ENCODE measurements at places on chromosomes 16 and 17.

DNA sequence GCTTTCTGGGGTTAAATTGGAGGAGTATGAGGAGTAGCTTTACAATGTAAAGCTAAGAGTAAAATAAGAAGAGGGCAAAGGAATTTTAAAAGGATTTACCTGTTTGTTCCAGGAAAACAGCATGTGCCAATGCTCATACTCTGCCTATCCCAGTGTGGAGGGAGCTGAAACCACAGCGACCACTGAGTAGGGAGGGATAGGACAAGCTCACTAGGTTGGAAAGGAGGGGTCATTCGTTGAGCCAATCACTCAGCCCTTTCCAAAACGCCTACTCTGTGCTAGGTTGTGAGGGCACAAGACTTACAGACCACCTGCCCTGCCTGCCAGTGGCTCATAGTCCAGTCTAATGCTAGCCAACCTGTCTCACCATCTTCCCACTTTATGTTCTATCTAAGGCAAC lies 1.1 kb upstream of the DNAJC7 start:
- no peak for DNase-seq

DNA sequence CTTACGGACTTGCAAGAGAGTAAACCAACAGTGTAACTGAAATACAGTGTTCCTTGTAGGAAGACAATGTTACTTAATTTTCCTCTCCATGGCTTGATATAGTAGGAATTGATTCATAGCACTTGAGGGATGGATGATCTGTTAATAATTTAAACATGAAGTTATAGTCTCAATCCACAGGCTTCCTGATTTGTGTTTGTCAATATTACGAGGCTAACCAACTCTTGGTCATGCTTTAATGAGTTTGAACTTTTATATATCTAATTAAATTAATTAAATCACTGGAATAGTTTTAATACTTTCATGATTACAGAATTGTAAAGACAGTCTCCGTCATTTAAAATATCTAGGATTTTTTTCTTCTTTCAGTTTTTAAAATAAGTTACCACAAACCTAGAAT lies 112.0 kb upstream of the HAS3 start:
- DNase-seq = no peak

DNA sequence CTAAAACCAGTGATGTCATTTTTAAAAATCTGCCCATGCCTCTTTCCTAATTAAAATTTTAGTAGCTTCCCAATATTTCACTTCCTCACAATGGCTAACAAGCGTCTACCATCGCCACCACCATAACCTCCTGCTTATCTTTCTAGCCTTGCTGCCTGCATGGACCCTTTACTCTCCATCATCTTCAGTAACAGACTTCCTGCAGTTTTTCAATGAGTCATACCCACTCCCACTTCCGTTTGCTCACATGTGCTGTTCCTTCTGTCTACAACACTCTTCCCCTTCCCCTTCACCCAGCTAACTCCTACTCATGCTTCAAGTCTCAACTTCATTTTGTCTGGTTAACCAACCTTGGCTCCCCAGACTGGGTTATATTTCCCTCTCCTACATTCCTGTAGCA lies 12.8 kb upstream of the SKAP1 start:
- DNase-seq = no peak

GRCh38 chr17:21339011-21339410 lies 37.1 kb upstream of the KCNJ12 start:
- no peak for DNase-seq

- no peak for DNase-seq
Measured at GRCh38 chr17:5002121-5002788, 4.5 kb downstream of the KIF1C start.

DNA sequence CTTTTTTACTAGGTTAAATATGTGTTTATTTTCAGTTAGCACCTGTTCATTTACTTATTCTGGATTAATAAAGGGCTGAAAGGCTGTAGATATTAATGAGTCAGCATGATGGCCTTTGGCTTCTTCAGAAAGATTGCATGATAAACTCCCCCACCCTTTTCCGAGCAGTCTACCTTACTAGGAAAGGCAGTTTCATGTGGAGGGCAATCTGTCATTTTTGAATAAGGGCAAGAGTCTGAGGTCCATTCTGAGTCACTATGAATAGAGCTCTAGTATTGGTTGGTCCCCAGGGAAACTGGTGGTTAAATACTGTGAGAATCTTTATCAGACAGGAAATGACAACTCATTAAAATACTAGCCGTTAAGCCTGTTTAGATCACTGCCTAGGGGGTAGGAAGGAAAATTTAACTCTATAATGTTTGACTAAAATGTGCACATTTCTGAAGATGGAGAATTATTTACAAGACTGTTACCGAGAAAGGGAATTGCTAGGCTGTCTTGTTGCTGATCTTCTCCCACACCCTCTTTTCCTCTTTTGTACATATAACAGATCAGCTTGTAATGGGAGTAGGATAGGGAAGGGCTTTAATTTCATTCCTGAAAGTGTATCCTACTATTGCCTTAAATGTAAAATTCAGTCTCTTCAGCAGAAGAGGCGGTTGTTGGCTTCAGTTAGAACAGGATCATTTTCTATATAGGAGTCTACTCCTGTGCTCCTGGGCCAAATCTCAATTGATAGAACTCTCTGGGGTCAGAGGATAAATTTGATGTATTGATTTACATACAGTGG lies 63.3 kb downstream of the TUBD1 start:
- no peak for DNase-seq
